ENCODE measurements at places on chromosomes 7 and 10.

- DNase-seq = no peak
Measured at GRCh38 chr10:48976196-48976595, 36.6 kb upstream of the LRRC18 start.

- DNase-seq = no peak
Measured at GRCh38 chr7:142788303-142789289, 17.8 kb downstream of the PRSS2 start.

DNA sequence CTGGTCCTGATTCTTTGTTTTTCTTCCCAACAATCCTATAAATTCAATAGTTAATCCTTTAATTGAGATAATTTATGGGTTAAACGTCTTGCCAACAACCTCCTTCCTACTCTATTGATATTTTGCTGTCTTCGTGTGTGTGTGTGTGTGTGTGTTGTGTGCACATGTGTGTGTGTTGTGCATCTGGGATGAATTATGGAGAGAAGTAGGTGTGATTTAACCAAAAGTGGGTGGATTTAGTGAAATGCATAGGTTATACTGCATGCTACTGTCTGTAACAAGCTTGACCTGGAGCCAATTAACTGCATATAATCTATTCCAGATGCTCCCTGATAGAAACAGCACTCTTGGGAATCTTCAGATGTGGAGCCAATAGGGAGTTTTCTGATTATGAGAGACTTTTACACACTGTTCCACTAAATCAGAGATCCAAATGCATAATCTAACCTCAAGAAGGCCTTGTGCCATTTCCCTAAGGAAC lies 61.2 kb downstream of the SEMA3D start:
- no peak for DNase-seq

DNA sequence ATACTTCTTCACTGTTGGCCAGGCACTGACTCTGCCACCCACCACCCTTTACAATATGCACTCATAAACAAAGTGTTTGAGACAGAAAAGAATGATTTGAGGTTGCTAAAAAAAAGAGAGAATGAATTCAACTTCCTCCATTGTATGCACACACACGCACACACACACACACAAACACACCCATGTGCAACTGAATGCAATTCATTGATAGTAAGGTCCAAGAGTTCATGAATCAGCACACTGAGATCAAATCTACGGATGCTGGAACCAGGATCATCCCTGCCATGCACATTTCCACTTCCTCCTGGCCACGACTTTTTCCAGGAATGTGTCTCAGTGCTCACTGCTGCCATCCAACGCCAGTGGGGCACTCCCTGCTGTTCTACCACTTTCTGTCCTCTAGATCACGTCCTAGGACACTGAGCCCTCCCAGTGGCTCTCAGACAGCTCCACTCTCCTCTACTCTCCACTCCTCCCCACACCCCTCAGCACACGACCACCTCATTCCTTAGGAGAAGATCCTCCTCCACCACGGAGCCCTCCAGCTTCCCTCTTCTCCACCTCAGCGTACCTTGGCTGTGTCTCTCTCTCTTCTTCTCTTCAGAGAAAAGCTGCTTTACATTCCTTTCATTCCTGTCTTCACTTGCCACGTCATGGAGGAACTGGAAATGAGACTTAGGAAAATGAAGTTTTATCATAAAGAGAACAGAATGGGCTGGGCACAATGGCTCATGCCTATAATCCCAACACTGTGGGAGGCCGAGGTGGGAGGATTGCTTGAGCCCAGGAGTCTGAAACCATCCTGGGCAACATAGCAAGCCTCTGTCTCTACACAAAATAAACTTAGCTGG lies 12.0 kb upstream of the TMEM213 start:
- no peak for DNase-seq

DNA sequence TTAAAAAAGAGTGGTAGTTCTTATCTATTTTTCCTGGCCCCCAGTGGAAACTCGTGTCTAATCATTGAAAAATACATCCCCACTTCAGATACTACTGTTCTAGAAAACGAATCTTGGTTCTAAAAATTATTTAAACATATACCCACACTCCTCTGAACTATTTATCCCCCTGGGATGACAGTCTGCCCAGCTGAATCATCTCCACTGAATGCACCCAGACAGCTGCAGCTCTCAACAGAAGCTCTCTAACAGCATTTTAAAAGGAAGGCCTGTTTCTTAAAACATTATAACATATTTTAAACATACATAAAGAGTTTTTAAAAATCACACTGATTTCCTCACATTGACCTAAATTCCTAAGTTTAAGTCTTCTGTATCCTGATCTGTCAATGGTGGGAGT lies 544.6 kb upstream of the PHF14 start:
- no peak for DNase-seq

DNA sequence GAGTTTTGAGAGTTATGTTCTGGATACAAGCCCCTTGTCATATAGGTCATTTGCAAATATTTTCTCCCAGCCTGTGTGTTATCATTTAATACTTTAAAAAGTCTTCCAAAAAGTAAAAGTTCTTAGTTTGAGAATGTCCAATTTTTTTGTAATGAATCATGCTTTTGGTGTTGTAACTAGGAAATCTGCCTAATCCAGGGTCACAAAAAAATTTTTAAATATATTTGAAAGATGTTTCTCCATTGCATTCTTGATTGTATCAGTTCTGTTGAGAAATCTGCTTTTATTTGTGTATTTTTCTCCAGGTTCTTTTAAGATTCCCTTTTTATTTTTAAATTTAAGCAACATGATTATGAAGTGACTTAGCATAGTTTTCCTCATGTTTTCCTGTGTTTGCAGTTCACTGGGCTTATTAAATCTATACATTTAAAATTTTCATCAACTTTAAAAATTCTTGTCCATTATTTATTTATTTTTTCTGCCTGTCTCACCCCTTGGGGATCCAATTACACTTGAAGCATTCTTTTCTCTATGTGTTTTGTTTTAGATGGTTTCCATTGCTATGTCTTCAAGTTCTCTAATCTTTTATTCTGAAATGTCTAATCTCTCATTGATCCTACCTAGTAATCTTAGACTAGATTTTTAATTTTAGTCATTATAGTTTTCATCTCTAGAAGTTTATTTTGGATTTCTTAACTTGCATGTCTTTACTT lies 47.0 kb downstream of the CCDC71L start:
- DNase-seq = no peak

GRCh38 chr10:124362568-124362967 lies 56.2 kb downstream of the OAT start:
- no peak for DNase-seq

- no peak for DNase-seq
Measured at GRCh38 chr10:110914431-110914830, 4.5 kb downstream of the BBIP1 start.

Measured in stimulated activated CD8-positive, alpha-beta memory T cell treated with anti-CD3 and anti-CD28 coated beads, Interleukin-15, amount 100 ng/mL, for 1 hour (primary cell).